ENCODE measurements at places on chromosomes 4 and X.

DNA sequence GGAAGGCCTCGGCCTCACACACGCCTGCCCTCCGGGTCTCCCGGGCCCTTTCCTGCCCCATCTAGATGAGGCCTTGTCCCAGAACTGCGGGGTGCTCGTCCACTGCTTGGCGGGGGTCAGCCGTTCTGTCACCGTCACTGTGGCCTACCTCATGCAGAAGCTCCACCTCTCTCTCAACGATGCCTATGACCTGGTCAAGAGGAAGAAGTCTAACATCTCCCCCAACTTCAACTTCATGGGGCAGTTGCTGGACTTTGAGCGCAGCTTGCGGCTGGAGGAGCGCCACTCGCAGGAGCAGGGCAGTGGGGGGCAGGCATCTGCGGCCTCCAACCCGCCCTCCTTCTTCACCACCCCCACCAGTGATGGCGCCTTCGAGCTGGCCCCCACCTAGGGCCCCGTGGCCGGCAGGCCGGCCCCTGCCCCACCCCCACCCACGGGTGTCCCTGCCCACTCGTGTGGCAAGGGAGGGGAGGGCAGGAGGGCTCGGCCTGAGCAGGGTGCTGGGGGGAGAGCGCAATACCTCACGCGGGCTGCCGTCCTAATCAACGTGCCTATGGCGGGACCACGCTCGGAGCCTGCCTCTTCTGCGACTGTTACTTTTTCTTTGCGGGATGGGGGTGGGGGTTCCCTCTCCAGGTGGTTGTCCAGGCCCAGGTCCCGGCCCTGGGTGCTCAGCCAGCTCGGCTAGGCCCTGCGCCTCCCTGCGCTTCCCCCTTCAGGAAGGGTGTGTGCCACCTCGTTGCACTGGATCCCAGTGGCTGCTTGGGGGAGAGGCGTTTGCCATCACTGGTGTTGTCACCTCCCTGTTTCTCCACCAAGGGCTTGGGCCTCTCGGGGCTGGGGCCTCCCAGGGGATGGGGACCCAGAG is 3.1 kb downstream of the DUSP9 start:
- no peak for DNase-seq

DNA sequence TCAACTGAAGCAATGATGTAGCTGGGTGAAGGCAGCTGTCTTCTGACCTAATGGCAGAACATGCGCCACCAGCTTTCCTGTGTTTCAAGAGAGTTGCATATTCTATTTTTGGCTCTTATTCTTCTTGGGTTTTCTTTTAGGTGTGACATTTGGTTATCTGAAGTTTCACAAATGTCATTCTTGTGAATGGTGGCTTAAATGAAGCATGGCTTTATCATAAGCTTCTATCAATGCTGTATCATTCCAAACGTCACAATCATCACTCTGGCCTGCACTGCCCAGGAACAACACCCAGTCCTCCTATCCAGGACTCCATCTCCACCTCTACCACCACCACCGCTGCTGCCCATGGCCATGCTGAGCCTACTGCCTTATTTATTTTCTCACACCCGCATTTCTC is 69.7 kb upstream of the WWC2 start:
- no peak for DNase-seq

- DNase-seq, result no peak
These were observed 70.0 kb upstream of the MSX1 start for GRCh38 chr4:4789462-4789861.

GRCh38 chrX:36501169-36501702 is 506.9 kb upstream of the FAM47C start:
- no peak for DNase-seq

- no peak for DNase-seq
These were observed 29.2 kb downstream of the MAD2L1 start for GRCh38 chr4:120037411-120037810.

DNA sequence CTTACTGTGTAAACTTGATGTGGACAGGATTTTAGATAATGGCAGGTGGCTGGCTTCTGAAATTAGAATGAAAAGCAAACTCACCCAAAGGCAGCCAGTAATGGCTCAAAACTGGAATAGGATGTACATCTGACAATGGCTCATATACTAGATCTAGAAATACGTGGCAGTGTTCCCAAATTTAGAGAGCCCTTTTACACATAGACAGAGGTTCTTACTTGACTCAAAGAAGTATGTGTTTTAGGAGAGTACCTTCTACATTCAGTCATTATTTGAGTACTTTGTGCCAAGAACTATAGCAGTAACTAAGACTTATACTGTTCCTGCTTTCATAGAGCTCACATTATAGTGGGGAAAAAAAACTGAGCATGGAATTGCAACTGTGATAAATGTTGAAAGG is 48.0 kb downstream of the UBE2K start:
- no peak for DNase-seq

DNA sequence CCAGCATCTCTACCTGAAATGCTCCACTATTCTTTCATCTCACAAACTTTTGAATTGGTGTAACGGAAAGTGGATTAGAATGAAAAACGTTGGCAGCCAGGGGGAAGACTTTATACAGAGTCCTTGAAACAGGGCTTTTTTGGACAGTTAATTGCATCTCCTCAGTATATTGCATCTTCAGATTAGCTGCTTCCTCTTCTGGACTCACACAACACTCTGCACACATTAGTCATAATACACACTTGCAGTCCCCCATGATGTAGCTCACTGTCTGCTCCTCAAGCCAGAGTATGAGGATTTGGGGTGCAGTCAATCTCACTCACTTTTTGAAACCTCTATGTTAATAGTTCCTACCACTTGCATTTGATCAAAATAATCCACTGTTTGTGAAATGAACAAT is 101.0 kb downstream of the ADGRA3 start:
- no peak for DNase-seq

DNA sequence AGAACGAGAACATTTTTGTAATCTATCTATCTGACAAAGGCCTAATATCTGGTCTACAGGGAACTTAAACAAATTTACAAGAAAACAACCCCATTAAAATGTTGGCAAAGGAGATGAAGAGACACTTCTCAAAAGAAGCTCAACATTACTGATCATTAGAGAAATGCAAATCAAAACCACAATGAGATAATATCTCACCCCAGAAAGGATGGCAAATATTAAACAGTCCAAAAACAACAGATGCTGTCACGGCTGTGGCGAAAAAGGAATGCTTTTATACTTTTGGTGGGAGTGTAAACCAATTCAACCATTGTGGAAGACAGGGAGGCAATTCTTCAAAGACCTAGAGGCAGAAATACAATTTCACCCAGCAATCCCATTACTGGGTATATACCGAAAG is 2284.8 kb downstream of the ARAP2 start:
- DNase-seq, result no peak
